Dorsolateral prefrontal cortex (tissue), 122 donors: ENCODE measurements at places on chromosomes 5 and 9.

- no peak for DNase-seq
Measured at GRCh38 chr5:159655757-159656409, 260.4 kb upstream of the ADRA1B start.

DNA sequence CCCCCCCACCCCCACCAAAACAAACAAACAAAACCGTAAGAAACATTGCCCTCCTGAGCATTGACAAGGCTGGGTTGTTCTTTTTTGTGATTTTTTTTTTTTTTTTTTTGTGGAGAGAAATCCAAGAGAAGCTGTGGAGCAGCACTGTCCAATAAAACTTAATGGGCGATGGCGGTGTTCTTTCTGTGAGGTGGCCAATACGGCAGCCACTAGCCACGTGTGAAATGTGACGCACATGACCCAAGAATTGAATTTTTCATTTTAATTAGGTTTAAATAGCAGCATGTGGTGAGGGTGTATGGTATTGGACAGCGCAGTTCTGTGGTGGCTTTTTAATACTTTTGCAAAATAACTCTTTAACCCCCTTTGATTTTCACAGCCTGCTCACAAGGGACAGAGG, 251.1 kb downstream of the PDZD2 start:
- DNase-seq, result no peak

GRCh38 chr9:134389642-134390041, 63.4 kb downstream of the RXRA start:
- no peak for DNase-seq

DNA sequence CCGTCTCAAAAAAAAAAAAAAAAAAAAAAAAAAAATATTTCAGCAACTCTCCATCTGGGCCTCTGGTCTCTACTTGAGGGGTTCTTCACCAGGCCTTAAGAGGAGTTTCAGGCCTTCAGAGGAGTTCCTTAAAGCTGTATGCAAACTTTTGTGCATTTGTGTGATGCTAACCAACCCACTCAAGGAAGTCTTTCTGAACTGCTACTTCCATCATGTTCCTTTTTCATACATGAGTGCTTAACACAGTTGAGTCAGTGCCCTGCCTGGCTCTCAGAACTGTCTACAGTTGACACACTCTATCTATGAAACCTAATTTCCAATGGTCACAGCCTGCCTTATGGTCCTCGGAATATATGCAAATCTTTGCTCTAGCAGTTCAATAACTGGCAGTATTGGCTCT, 146.5 kb downstream of the MEF2C start:
- DNase-seq, result no peak

DNA sequence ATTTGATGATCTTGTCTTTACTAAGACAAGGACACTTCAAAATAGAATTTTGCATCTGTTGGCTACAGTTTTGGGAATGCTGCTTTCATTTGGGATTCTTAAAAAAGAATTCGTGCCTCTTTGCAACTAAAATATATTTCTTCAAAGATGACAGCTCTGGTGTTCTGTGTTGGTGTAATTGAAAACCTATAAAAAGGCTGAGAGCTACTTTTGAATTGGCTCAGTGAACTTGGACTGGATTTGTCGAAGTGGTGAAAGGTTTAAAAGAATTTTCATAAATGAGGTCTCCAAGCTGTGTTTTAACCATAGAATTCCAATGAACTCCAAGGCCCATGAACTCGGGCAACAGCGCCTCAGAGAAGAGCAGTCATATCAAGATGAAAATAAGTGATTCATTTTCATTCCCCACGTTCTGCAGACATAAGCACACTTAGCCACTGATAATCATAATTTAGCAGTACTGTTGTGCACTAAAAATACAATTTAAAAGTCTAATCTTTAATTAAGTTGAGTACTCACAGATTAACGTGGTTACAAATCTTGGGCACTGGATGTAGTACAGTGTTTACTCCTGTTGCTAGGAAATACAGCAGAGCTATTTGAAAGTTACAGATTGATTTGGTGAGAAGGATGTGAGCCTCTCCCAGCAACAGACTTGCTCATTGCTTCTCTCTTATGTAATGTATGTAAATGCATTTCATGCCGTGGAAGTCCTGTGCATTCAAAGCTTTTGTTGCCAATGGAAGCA, 10.9 kb downstream of the SNCAIP start:
- no peak for DNase-seq

DNA sequence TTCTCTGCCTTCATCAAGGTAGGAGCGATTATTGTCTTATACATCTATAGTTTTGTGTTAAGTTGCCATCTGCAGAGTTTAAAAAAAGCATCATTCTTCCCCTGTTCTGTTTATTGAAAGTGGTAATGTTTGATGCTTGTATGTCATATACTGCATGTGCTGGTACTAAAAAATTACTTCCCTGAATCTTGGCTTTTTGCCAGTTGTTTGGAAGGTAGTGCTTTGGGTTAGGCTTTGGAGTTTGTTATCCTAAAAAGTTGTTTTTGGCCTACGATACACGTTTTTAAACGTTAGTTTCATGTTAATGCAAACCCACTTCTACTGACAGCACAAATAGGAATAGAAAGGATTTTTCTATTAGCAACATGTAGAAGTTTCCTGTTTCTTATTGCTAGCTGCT, 158.3 kb downstream of the GIN1 start:
- no peak for DNase-seq

DNA sequence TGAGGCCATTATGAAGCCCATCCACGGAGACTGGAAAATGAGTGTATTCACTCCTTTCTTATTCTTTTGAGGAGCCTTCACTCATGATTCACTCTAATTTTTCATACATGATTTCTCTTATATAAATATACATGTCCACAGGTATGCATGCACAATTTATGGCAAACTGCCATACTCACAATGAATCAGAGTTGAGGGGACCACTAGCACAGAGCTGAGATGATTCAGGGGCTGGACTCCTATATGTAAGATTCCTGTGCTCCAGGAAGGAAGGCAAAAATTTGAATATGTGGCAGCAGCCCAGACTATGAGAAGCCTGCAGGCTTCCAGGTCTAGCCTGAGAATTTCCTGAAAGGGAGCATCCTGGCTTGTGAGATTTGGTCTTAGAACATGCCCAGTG, 484.6 kb downstream of the PRELID2 start:
- DNase-seq, result no peak

- DNase-seq, result no peak
Measured at GRCh38 chr5:59840200-59840601, 53.3 kb downstream of the PDE4D start.

DNA sequence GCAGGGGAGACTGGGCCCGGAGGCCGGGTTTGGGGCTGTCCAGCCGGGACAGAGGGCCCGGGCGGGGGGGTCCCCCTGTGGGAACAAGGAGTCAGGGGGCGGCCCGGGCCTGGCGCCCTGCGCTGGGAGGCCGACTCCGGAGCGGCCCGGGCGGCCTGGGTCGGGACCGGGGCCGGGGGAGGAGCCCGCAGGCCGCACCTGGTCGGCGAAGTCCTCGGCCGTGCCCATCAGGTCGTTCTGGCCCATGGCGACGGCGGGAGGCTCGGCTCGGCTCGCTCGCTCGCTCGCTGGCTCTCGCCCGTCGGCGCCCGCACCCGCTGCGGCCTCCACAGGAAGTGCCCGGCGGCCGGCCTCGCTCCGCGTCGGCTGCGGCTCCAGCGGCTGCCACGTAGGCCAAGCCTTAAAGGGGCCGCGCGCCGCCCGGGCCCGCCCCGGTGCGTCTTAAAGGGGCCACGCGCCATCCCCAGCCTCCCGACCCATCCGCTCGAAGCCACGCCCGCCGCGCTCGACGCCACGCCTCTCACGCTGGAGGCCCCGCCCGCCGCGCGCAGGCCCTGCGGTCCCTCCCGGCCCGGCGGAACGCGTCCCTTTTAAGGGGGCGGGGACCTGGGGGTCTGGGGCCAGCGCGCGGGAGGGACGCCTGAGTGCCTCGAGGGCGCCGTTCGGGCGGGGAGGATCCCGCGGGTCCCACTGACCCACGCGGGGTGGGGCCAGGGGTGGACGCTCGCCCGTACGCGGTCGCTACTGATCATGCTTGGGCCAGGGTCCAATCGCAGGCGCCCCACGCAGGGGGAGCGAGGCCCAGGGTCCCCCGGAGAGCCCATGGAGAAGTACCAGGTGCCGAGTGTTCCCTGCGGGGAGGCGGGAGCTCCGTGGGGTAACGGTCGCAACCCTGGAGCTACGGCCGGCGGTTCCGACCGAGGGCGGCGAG, at the start of the genes STKLD1 and SURF4:
TSS of gene STKLD1 (plus strand) at position 643 of the 931 bp plus-strand sequence. CDS start at position 751, 108 bp downstream.
TSS of gene SURF4 (minus strand) at position 337 of the 931 bp plus-strand sequence. CDS start at position 246, 91 bp downstream.
- peak; percentile 95 for DNase-seq

GRCh38 chr5:12384005-12384404, 479.8 kb upstream of the CTNND2 start:
- no peak for DNase-seq

GRCh38 chr9:134502809-134503211, 138.8 kb upstream of the COL5A1 start:
- no peak for DNase-seq

DNA sequence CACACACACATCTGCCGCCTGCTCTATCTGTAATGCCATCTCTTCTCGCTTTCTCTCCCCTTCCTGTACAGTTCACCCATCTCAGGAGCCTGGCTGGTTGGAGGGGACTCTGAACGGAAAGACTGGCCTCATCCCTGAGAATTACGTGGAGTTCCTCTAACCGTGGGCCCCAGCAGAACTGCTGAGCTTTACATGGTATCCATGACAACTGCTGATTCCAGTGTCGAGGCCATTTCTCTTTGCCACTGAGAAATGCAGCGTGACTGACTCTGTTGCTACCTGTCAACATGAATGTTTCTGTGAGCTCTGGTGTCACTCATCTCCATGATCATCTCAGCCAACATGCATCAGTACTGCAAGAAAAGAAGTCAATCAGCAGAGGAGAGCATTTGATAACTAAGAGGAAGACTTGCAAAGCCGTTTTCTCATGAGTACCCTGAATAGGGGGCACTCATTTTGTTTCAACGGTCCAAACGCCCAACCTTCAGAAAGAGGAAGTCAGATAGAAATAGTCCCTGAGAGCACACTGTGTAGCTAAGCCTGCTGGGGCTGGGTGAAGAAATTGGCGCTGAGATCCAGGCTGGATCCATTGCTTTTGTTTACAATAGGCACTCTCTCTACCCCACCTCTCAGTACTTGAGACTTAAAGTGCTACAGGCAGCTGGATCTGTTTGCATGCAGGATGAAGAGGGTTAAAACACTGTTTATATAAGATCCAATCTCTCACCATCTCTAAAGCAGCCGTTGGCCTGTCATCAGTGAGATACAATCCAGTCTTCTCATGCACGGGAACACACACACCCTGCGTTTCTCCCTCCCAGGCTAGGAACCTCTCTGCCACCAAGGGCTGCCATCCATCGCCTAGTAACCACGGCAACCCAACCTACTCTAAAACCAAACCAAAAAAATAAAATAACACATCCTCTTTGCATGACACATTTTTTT, 180.9 kb downstream of the NR3C1 start:
- peak; percentile 72 for DNase-seq

DNA sequence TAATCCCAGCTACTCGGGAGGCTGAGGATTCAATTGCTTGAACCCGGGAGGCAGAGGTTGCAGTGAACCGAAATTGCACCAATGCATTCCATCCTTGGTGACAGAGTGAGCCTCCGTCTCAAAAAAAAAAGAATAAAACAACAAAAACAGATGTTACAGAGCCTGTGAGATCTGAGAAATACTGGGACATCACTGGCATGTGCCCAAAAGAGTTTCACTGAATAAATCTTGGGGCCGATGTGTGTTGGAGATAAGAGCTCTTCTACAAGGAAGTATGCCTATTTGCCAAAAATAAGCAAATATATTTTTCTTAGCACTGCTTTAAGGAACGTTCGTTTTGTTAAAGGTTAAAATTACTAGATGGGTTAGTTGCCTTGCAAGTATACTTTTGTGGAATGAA, 55.1 kb downstream of the KIAA1958 start:
- DNase-seq, result no peak

- no peak for DNase-seq
Measured at GRCh38 chr9:15286161-15286821, 20.7 kb downstream of the TTC39B start.

- DNase-seq, result peak; percentile 45
Measured at GRCh38 chr5:57692582-57693487, 210.2 kb upstream of the ACTBL2 start.

- DNase-seq, result no peak
Measured at GRCh38 chr5:137304226-137304874, 194.8 kb downstream of the SPOCK1 start.

DNA sequence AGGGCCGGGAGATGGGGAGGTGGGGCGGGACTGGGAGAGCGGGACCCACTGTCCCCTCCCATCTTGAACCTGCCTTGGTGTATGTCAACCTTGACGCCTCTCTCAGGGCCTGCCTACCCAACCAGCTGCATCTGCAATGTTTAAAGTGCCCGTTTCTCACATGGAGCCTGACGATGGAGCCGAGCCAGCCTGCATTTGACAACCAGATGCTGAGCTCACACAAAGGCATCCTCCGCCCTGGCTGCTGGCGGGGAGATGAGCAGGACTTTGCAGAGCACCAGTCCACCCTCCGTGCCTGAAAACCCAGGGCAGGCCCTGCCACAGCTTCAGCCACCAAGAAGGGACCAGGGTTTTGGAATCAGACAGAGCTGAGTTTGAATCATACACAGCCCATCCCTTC, 141.1 kb upstream of the SMIM23 start:
- DNase-seq, result peak; percentile 52

- DNase-seq, result no peak
Measured at GRCh38 chr5:119742311-119742710, 113.0 kb downstream of the FAM170A start.

DNA sequence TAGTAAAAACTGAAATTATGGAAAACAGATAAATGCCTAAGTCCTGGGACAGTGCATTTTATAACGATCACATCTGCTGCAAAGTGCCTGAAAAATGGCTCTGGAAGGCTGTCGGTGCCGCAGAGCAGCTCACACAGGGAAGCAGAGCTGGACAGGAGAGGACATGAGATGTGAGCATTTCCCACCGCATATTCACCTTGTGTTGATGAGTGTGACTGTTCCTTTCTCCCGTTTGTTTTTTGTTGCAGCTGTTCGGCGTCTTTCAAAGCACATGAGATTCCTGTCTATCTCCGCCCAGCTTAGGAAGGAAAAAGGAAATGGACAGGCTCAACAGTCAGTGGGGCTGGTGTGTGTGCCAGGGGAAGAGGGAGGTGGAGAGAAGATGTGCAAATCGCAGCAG, 164.9 kb upstream of the SEMA6A start:
- no peak for DNase-seq

DNA sequence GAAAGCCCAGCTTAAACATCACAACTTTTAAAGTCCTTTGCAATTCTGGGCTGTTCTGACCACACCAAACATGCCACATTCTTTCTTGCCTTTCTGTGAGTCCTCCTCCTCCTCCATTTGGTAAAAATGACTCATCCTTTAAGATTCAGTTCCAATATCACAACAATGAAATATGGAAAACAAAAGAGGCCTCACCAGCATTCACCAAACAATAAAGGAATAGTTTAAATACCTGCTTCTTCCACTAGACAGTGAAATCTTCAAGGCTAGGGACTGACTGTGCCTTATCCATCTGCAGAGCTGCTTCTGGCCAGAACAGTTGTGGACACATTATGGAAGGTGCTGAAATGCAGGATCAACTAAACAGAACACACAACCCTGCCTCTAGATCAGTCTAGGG, 36.0 kb downstream of the NR6A1 start:
- DNase-seq, result no peak

- DNase-seq, result peak; percentile 87
Measured at GRCh38 chr5:140157032-140157781, 17.8 kb upstream of the CYSTM1 start.

GRCh38 chr5:1800472-1801221, 560 bp upstream of the NDUFS6 start:
- no peak for DNase-seq
